ENCODE measurements at places on chromosomes 7 and 10.

DNA sequence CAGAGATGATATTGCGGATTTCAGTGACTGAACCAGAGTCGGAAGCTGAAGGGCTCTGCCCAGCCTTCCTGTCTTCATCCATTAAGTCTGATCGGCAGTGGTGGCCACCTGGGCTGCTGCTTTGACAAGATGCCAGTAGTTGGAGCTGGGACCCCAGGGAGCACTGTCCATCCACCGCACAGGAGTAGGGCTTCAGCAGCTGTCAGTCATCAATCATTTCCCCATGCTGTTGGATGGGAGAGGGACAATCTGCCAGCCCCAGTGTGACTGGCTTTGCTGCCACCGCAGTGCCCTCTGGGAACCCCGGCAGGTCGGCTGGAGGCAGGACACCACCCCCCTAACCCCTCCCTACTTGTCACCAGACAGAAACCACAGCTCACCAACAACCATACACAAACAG is 23.0 kb upstream of the GPR146 start:
- no peak for DNase-seq

- DNase-seq, result no peak
These were observed 104.6 kb downstream of the HGF start for GRCh38 chr7:81665236-81665635.

DNA sequence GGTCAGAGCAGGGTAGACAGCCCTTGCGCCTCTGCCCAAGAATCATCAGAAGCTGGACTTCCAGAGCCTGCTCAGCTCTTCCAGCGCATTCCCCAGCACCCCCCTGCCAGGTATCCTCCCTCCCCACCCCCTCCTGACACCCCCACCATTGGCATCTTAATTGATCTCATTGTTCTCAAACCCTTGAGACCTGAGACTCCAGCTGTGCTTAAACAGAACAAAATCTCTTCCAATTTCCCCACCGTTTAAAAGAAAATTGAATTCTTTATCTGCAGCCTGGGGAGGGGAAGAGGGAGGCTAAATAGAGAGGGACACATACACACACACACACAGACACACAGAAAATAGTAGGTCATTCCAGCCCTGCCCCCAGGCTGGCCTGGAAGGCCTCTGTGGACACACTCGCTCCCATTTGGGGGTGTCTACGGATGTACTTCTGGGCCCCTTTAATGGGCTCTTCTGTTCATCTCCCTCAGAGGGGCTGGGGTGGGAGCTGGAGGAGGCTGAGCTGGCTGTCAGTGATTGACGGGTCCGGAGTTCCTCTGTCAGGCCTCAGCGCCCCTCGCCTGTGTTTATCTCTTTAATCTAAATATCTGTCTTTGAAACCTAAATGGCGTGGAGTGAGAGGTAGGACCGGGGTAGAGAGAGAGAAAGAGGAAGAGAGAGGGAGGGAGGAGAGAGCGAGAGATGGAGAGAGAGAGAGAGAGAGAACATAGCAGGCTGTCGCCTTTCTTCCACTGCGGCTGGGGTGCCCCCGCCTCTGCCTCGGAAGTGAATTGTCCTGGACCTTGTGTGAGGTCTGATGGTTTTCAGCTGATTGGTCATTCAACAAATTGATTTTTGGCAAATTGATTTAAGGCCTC is 61.7 kb downstream of the C10orf105 start:
- DNase-seq, result no peak

GRCh38 chr7:98872328-98872924 is 2.6 kb upstream of the TMEM130 start:
- DNase-seq, result no peak
